Prostate gland (tissue), 2 donors: ENCODE measurements at places on chromosomes 4 and X.
A peak's percentile ranks its signal among the peaks of the same experiment; 100 is the strongest.

GRCh38 chr4:186910385-186910784 is 186.7 kb upstream of the FAT1 start:
- no peak overlapping the region for H3K4me3 ChIP-seq
- no peaks in the 10 kb centered on the region for H3K36me3 ChIP-seq
- H3K4me1 ChIP-seq = no peaks in the 10 kb centered on the region
- no peaks in the 10 kb centered on the region for H3K27me3 ChIP-seq

GRCh38 chr4:154877110-154877760 is 96.2 kb downstream of the RBM46 start:
- no peak overlapping the region for H3K27ac ChIP-seq
- no peak overlapping the region for H3K4me3 ChIP-seq
- H3K27me3 ChIP-seq = no peaks in the 10 kb centered on the region
- H3K36me3 ChIP-seq = no peaks in the 10 kb centered on the region
- DNase-seq = no peak

DNA sequence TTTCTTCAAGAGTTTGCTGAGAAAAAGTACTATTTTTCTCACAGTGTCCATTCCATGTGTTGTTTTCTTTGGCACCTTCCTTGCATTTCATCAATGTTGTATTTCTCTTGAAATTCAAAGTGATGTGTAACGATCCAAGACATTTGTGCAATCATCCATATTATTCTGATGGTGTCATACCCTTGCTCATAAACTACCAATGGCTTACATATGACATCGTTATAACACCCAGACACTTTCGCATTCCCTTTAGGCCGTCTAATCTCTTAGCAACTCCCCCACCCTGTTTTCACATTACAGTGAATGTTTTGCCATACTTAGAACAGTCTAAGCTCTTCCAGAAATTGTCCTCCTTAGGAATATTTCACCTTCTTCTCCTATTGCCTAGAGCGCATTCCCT is 1779.0 kb downstream of the PCDH7 start:
- DNase-seq = no peak
- H3K4me1 ChIP-seq = no peaks in the 10 kb centered on the region
- H3K27ac ChIP-seq = no peak overlapping the region
- H3K4me3 ChIP-seq = no peak overlapping the region

- peak overlapping the region; percentile 57 for H3K4me3 ChIP-seq
- H3K27me3 ChIP-seq = no peaks in the 10 kb centered on the region
- DNase-seq = no peak
- H3K4me1 ChIP-seq = no peaks in the 10 kb centered on the region
- H3K27ac ChIP-seq = peak overlapping the region; percentile 81
Observed at GRCh38 chr4:185534511-185534865, 819 bp downstream of the PDLIM3 start.

- DNase-seq = no peak
- H3K27me3 ChIP-seq = no peaks in the 10 kb centered on the region
- no peaks in the 10 kb centered on the region for H3K36me3 ChIP-seq
- no peak overlapping the region for H3K4me3 ChIP-seq
Observed at GRCh38 chr4:70863099-70863790, 23.6 kb upstream of the GRSF1 start.

- no peak for DNase-seq
- no peak overlapping the region for H3K27ac ChIP-seq
- no peaks in the 10 kb centered on the region for H3K27me3 ChIP-seq
Observed at GRCh38 chrX:103782640-103783039, 6.0 kb downstream of the PLP1 start.

GRCh38 chr4:78634011-78634664 is 82.6 kb downstream of the ANXA3 start:
- no peak overlapping the region for H3K4me3 ChIP-seq
- H3K27ac ChIP-seq = no peak overlapping the region
- H3K27me3 ChIP-seq = no peaks in the 10 kb centered on the region

GRCh38 chr4:1775731-1776500 is 17.2 kb upstream of the FGFR3 start:
- H3K4me1 ChIP-seq = no peaks in the 10 kb centered on the region
- no peak overlapping the region for H3K27ac ChIP-seq
- no peaks in the 10 kb centered on the region for H3K27me3 ChIP-seq
- no peaks in the 10 kb centered on the region for H3K36me3 ChIP-seq
- H3K4me3 ChIP-seq = no peak overlapping the region

- no peaks in the 10 kb centered on the region for H3K36me3 ChIP-seq
- H3K27ac ChIP-seq = no peak overlapping the region
- H3K27me3 ChIP-seq = no peaks in the 10 kb centered on the region
- H3K4me1 ChIP-seq = no peaks in the 10 kb centered on the region
Observed at GRCh38 chr4:73661646-73662119, 41.4 kb upstream of the RASSF6 start.

GRCh38 chr4:74768857-74769525 is 25.3 kb downstream of the BTC start:
- no peaks in the 10 kb centered on the region for H3K4me1 ChIP-seq
- H3K27me3 ChIP-seq = no peaks in the 10 kb centered on the region
- H3K27ac ChIP-seq = no peak overlapping the region
- H3K4me3 ChIP-seq = no peak overlapping the region
- DNase-seq = no peak

DNA sequence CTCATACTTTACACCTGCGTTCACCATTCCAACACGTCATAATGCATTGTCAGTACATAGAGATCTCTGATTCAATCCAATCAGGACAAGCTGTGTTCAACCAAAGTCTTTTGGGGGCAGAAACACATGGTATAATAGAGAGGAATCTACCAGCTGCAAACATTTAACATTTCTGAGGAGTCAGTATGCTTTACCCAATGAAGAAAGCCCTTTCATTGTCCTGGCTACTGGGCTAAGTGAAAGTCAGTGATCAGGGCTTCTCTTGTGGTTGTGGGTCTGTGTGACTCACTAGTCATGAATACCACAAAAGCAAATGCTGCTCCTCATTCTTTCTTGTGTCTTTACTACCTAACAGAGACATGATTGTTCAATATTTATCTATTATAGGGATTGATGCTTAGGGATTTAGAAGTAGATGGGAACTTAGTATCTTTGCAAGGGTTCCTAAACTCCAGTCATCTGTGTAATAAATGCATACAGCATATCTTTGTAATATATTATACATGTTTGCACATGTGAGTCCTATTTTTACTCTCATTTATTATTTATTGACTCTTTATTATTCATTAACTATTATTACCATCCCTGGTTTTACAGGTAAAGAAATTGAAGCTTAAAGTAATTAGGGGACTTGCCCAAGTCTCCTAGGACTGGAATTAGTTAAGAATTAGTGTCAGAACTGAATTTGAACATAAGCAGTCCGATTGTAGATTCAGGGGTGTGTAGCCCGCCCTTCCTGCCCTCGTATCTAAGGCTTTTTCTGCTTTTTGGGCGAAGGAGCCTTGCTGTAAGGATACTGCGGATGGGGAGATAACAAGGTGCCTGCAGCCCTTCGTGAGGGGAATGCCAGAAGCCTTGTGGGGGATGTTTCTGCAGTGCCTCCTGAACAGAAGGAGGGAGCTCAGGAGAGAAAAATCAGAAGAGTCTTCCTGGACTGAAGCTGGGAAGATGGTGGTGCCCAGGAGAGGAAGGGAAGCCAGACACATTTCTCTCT is 353.1 kb upstream of the BOD1L1 start:
- DNase-seq = no peak
- H3K36me3 ChIP-seq = no peaks in the 10 kb centered on the region
- H3K27ac ChIP-seq = no peak overlapping the region
- no peaks in the 10 kb centered on the region for H3K4me1 ChIP-seq
- no peak overlapping the region for H3K4me3 ChIP-seq

DNA sequence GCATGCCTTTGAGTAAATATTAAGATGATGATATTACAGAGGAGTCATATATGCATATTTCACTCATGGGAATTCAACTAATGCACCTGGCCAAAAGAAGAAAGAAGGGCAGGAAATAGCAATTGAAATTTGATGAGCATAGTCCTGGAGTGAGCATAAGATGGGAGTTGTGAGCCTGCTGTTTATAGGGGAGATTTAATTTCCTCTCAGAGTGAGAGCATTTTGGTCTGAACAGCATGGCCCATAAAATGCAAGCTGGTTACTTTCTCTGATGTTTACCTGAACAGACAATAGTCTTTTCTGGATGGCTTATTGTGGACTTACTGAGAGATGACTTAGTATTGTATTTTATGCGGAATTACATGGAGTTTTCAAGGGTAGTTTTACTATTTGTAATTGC is 53.6 kb downstream of the FHIP1A start:
- DNase-seq = no peak
- no peaks in the 10 kb centered on the region for H3K4me1 ChIP-seq
- no peaks in the 10 kb centered on the region for H3K27me3 ChIP-seq
- no peaks in the 10 kb centered on the region for H3K36me3 ChIP-seq

DNA sequence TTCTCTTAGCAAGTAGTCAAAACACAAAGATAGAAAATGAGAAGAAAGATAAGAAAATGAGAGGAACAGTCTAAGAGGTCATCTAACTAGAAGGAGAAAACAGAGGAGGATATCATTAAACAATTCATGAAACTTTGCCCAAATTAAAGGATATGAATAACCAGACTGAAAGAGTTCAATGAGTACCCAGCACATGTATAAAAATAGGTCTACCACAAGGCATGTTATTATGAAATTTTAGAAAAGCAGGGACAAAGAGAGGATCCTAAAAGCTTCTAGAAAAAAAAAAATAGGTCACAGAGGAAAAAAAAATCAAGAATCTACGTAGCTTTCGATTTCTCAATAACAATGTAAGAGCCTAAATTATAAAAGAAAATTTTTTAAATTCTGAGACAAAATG is 118.5 kb downstream of the WDFY3 start:
- no peak overlapping the region for H3K4me3 ChIP-seq
- no peaks in the 10 kb centered on the region for H3K4me1 ChIP-seq
- no peak for DNase-seq
- no peaks in the 10 kb centered on the region for H3K36me3 ChIP-seq

- H3K36me3 ChIP-seq = no peaks in the 10 kb centered on the region
- no peak overlapping the region for H3K4me3 ChIP-seq
- H3K27me3 ChIP-seq = no peaks in the 10 kb centered on the region
- no peak for DNase-seq
Observed at GRCh38 chr4:66091786-66092185, 421.5 kb upstream of the EPHA5 start.

DNA sequence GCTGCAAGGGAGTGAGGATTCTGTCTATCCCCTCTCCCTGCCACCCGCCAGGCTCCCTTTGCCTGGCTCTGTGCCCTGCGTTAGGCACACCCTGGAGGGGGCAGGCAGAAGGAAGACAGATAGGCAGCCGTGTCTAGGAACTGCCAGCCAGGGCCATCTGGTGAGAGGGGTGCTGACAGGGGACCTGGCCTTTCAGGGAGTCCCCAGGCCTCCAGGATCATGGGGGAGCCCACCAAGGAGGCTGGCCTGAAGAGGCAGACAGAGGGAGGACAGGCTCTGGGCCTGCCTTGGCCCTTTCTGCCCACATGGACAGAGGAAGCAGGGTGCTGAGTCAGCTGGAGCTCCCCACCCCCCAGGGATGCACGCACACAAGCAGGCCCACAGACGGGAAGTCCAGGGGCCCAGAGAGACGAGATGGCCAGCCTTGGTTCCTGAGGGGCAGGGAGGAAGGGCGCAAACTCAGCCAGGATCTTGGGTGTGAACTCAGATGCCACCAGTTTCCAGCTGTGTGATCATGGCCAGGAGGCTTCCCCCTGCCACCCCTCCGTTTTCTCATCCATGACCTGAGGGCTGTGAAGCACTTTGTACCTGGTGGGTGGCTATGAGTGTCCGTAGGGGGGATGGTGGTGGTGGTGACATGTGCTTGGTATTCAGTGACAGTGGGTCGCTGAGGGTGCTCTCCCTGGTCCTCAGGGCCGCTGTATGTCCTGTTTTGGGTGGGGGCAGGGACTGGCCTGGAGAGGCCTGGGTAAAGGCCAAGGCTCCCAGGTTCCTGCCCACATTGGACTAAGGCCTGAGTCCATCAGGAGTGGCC is 1.8 kb downstream of the SH3BP2 start:
- H3K4me3 ChIP-seq = no peak overlapping the region
- DNase-seq = no peak
- no peaks in the 10 kb centered on the region for H3K36me3 ChIP-seq
- H3K27ac ChIP-seq = peak overlapping the region; percentile 63
- peaks cover 25% of the 10 kb centered on the region for H3K4me1 ChIP-seq

DNA sequence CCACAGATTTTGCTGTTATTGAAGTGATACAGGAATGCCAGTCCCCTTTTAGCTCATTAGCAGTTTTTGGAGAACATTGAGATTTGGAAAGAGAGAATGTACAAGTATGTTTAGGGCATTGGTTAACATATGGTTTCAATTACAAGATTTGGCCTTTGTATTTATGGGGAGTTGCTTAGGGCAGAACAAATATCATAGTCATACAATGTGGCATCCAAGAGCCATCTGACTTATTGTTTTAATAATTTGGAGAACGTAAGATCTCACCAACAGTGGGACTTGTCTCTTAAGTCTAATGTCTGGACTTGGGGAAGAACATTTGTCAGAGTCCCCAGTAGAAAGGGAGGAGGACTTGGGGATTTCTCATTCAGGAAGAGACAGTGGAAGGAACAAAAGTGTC is 166.1 kb downstream of the STK32B start:
- no peak for DNase-seq
- H3K27ac ChIP-seq = no peak overlapping the region
- H3K4me1 ChIP-seq = no peaks in the 10 kb centered on the region
- H3K36me3 ChIP-seq = no peaks in the 10 kb centered on the region
- H3K27me3 ChIP-seq = no peaks in the 10 kb centered on the region
- no peak overlapping the region for H3K4me3 ChIP-seq

- no peaks in the 10 kb centered on the region for H3K4me1 ChIP-seq
- no peaks in the 10 kb centered on the region for H3K27me3 ChIP-seq
- DNase-seq = no peak
Observed at GRCh38 chr4:113524505-113525186, 236.9 kb downstream of the CAMK2D start.

- no peaks in the 10 kb centered on the region for H3K27me3 ChIP-seq
- H3K4me3 ChIP-seq = no peak overlapping the region
- H3K27ac ChIP-seq = no peak overlapping the region
- H3K36me3 ChIP-seq = no peaks in the 10 kb centered on the region
Observed at GRCh38 chr4:176475067-176475466, 155.3 kb downstream of the SPCS3 start.

DNA sequence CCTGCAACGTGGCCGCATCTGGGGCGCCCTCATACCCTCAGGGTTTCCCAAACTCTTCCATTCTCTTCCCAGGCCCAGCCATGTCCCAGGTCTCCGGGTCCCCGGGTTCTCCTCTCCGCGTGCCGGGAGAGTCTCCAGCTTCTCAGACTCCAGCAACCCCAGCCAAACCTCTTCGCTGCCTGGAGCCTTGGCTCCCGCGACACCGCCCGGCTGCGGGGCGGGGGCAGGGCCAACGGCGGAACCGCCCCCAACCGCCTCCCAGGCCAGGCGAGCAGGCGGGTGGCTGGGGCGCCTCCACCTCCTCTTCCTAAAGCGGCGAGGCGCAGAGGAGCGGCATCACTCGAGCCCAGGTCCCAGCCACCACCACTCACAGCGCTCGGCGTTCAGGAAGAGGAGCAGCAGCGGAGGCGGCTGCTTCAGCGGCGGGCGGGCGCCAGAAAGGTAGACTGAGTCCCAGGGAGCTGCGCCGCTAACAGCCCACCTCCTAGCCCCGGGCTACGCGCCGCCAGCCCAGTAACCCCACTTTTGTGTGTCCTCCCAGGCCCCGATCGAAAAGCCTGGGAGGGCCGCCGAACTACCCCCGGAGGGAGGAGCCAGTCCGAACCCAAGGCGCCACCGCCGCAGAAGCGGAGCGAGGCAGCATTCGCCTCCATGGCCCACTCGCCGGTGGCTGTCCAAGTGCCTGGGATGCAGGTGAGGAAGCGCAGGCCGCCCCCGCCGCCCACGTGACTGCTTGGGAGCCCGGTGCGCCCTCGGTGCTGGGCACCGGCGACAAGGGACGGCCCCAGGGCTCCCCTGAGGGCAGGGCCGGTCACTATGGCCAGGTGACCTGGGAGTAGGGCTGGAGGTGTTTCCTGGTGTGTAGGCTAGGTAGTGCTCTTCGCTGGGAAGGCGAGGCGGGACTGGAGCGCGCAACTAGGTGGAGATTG is at the start of gene STK26:
TSS of gene STK26 (plus strand) at position 336 of the 929 bp plus-strand sequence. CDS start at position 652, 316 bp downstream.
- H3K4me1 ChIP-seq = no peaks in the 10 kb centered on the region
- no peaks in the 10 kb centered on the region for H3K27me3 ChIP-seq
- H3K4me3 ChIP-seq = peak within 1 kb of the TSS; percentile 52
